Testis (tissue), 5 donors: ENCODE measurements at places on chromosomes 5 and 9. TPM values are rescaled to one million over a fixed set of nuclear protein-coding genes. Genes with fewer than 3 reads are reported as not detected.

GRCh38 chr5:6359555-6360322, 18.6 kb downstream of the MED10 start:
- no peak for DNase-seq

DNA sequence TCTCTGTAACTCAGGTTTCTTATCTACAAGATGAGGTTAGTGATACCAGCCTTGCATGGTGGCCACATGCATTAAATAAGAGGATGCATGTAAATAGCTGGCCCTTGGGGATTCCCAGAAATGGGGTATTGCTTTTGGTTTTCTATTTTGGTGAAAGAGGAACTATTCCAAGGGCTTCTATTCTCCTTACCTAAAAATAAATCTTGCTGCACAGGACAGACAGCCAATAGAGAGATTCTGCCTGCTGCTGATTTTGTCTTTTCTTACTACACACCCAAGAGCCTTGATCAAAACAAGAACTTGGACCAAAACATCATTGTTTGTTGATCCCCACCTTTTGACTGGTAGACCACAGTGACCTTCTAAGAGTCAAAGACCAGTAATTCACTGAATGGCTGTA, 161.8 kb downstream of the PJA2 start:
- DNase-seq, result no peak

DNA sequence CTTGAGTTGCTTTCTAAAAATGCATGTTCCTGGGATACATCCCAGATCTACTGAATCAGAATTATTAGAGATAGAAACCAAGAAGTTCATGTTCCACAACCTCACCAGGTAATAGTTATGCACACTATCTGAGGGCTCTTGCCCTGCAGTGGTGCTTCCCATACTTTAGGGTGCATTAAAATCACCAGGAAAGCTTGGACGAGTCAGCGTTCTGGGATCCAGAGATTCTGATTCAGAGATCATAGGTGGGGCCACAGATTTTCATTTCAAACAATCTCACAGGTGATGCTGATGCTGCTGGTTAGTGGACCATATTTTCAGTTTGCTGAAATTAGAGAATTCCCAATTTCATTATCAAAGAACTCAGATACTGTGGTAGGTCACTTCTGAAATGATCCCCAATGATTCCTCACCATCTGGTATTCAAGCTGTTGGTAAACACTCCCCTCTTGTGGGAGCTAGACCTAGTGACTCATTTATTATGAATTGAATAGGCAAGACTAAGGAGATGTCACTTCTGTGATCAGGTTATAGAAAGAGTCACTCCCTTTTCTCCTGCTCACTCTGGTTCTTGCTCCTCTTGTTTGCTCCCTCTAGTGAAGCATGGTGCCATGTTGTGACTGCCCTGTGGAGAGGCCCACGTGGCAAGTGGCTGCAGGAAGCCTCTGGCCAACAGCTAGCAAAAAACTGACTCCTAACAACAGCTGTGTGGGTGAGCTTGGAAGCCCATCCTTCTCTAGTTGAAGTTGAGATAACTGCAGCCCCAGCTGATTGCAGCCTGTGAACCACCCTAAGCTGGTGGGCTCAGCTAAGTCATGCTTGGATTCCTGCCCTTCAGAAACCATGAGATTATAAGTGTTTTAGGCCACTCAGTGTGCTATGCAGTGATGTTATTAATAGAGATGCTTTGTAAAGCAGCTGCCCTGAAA, 59.8 kb downstream of the SH3TC2 start:
- no peak for DNase-seq

DNA sequence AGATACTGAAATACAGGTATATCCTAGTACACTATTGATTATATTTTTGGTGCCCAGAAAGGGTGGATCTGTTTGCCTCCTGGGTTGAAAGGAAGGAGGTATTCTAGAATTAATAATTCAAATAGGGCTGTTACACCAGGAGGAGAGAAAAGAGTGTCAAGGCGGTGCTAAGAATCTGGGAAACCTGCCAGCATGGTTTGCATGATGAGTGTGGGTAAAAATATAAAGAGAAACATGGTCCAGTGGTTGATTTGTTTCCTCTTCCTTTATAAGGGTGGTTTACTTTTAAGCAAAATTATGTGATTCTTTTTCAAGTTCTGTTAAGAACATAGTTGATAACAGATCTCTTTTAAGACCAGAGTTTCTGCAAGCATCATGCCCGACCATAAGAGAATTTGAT, 69.4 kb upstream of the NFIB start:
- DNase-seq, result no peak

GRCh38 chr9:36551129-36551528, 21.6 kb upstream of the MELK start:
- no peak for DNase-seq

- DNase-seq, result no peak
These were observed 91.0 kb downstream of the AOPEP start for GRCh38 chr9:94817291-94818177.

GRCh38 chr5:181100121-181100875, 30.7 kb downstream of the OR2V1 start:
- DNase-seq, result no peak

DNA sequence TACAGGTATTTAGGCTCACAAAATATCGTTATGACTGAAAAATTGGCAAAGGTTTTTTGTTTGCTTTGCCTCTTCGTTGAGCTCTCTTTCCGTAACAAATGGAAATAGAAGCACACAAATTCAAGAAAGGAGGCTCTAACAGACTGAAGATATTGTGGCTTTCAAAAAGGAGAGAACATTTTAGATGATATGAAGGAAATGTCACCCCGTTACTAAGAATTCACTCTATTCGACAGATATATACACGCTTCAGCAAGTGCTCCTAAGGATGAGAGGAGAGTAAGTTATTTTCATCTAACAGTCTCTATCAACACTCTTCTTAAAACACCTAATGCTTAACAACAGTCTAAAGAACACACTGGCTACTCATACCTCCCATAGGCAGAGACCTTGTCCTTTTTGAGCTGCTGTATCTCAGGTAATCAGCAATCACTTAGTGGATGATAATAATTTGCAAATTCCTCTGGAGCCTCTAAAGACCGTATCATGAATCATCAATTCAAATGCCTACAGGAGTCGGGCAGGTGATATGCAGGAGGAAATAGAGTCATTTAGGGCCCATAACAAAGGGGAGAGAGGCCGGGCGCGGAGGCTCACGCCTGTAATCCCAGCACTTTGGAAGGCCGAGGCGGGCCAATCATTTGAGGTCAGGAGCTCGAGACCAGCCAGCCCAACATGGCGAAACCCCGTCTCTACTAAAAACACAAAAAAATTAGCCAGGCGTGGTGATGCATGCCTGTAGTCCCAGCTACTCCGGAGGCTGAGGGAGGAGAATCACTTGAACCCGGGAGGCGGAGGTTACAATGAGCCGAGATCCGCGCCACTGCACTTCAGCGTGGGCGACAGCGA, 1.4 kb upstream of the HSDL2 start:
- peak; percentile 30 for DNase-seq

DNA sequence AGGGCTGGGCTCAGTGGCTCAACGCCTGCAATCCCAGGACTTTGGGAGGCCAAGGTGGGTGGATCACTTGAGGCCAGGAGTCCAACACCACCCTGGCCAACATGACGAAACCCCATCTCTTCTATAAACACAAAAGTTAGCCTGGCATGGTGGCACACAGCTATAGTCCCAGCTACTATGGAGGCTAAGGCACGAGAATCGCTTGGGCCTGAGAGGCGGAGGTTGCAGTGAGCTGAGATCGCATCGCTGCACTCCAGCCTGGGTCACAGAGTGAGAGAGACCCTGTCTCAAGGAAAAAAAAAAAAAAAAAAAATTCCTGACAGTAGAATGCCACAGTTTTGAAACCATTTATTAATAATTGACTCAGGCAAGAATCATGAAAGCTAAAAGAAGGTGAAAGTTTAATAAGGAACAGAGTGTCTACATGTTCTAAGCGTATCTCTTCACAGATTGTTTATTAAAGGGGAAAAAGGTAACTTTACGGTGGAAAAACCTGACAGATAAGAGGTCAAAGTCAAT, 5.7 kb upstream of the PTGR1 start:
- DNase-seq, result no peak

DNA sequence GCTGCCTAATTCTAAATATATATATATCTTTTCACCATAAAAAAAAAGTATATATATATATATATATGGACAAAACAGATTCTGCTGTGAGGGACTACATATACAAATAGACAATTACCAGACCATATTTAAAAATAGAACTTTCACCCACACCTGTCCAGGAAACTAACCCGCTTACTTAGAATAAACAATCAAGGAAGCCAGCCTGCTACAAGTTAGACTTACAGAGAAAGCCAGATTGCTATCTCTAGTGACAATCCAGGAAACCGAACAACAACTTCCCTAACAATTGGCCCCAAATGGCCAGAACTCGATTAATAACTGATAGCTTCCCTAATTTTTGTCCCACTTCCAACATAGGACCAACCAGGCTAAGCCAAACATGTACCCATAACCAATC, 5.9 kb downstream of the GLDC start:
- no peak for DNase-seq

- no peak for DNase-seq
These were observed 95.6 kb downstream of the PALM2AKAP2 start for GRCh38 chr9:109875495-109876129.

DNA sequence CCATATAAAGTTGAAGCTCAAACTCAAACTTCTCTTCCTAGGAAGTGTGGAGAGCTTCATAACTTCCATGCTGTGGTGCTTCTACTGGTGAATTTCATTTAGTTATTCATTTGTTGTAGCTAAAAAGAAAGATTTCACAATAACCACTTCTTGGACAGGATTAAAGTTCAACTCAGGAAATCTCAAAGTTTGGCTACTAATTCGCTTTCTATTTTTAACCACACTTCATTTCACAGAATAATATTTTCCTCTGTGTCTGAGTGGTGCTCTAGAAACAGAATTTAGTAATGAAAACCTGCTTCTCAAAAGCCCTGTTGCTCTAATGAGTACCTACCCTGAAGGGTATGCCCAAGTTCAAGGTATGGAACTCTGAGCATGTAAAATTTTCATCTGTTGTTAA, 73.9 kb downstream of the ACTBL2 start:
- no peak for DNase-seq

DNA sequence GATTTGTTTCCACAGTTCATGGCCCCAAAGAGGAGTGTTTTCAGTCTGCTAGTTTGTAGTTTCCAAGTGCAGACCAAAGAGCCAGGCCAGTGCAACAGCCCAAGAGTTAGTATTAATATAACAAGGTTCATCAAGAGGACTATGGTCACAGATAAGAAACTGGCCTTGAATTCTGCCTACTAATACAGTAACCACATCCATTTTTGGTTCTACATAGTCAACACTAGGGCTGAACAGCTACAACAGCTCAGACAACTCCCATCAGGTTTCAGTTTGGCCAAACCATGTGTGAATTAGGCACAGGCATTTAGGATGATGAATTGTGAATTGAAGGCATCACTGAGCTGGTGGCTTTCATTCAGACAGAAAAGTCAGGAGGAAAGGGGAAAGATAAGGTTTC, 13.8 kb upstream of the UBQLN1 start:
- DNase-seq, result no peak

GRCh38 chr5:173281910-173282309, 46.3 kb downstream of the STC2 start:
- no peak for DNase-seq

DNA sequence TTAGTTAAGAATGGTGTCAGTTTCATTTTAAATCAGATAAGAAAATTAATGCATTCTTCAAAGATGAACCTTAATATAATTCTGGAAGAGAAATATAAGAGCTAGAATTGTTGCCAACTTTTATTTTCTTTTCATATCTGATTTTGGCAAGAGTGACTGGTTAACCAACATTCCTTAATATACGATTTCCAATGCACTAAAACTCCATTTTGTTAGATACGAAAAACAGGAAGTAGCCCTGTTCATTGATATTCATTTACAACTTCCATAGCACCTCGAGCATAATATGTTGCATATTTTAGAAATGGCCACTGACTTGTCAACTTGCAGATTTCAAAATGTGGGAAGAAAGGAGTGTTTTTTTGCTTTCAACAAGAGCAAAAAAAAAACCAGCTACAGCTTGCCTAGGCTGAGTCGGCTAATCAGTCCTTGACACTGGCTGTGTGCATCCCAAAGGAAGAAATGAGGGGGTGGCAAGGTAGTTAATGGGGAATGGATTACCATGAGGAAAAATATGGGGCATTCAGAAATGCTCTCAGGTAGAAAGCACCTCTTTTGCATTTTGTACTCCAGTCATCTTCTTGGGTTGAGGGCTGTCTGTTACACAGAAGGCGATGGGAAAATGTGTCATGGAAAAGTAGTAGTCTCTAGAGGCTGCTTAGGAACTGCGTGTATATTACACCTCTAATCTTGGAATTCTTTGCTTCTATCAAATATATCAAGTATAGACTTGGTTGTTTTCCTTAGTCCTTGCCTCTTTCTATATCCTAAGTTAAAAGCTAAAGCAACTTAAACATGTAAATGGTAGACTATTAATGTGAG, 3.9 kb downstream of the MAP3K1 start:
- no peak for DNase-seq

GRCh38 chr5:93433422-93433821, 147.6 kb downstream of the NR2F1-AS1 start:
- DNase-seq, result no peak

DNA sequence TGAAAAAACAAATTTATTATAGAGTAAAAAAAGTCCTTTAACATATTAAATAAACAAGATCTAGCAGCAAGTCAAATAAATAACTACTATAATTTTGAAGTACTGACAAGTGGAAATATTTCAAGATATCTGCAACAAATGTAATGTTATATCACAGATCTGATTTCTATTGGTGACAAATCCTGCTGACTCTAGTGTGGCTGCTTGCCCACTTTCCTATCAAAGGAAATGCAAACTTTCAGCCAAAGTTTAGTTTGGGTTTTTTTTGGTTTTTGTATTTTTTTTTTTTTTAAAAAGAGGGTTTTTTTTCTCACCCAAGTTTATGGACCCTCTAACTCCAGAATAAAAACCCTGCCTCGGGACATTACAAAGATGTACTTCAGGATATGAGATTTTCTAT, 12.9 kb downstream of the ADRA1B start:
- DNase-seq, result no peak

- no peak for DNase-seq
These were observed 174.2 kb downstream of the OXCT1 start for GRCh38 chr5:41695920-41696582.

- DNase-seq, result no peak
These were observed 3.4 kb upstream of the GALNT12 start for GRCh38 chr9:98804083-98804482.

GRCh38 chr9:5850724-5851122, 17.8 kb upstream of the ERMP1 start:
- DNase-seq, result no peak

SLC1A1 gene
- total RNA-seq, result 0.63 TPM

TLN1 gene
- total RNA-seq, result 134 TPM

PRSS3 gene
- 0.68 TPM for total RNA-seq

KIF24 gene
- 18.3 TPM for total RNA-seq

ADCY2 gene
- total RNA-seq, result 18.5 TPM

CTNNA1 gene
- total RNA-seq, result 154 TPM

ANKRD18B gene
- 33.6 TPM for total RNA-seq

CDH6 gene
- 0.87 TPM for total RNA-seq

NCS1 gene
- 5.2 TPM for total RNA-seq

CDC20B gene
- total RNA-seq, result 4.8 TPM

PPP3R2 gene
- 18.0 TPM for total RNA-seq

BHMT2 gene
- 12.0 TPM for total RNA-seq

GZMA gene
- total RNA-seq, result 0.37 TPM

FAM163B gene
- 2.8 TPM for total RNA-seq

POLR3G gene
- total RNA-seq, result 9.4 TPM

GLRA1 gene
- not detected for total RNA-seq

SETD9 gene
- total RNA-seq, result 27.3 TPM

PGM5 gene
- total RNA-seq, result 10.4 TPM

AK8 gene
- 15.0 TPM for total RNA-seq
